ENCODE measurements at places on chromosomes 6 and 20.
A peak's percentile ranks its signal among the peaks of the same experiment; 100 is the strongest.

DNA sequence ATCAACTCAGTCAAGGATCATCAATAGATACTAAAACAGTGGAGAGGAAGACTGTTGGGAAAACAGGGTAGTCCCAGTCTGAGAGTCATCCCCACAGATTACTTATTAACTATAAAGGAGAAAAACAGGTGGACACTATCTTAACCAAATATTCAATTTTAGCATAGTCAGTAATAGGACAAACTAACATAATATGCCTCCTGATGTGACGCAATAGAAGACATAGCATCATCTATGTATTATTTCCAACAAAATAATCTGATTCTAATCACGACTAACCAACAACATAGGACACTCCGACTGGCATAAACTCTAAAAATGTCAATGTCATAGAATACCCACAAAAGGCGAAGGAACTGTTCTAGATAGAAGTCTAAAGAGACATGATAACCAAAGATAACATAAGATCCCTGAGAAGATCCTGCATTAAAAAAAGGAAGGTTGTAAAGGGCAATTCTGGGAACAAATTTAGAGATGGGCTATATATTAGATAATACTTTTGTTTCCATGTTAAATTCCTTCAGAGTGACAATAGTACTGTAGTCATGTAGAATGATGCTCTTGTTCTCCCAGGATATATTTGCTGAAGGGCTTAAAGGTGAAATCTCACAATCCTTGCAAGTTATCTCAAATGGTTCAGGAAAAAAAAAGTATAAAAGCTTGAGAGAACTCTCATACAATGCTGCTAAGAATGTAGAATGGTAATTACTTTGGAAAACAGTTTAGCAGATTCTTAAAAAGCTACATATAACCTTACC is 28.9 kb downstream of the ILRUN start:
- no peak for DNase-seq

GRCh38 chr6:108690326-108691049 is 129.8 kb downstream of the FOXO3 start:
- DNase-seq: no peak

GRCh38 chr6:20129290-20130088 is 82.8 kb downstream of the MBOAT1 start:
- no peak for DNase-seq

GRCh38 chr6:54697424-54697823 is 149.1 kb upstream of the FAM83B start:
- DNase-seq: no peak

DNA sequence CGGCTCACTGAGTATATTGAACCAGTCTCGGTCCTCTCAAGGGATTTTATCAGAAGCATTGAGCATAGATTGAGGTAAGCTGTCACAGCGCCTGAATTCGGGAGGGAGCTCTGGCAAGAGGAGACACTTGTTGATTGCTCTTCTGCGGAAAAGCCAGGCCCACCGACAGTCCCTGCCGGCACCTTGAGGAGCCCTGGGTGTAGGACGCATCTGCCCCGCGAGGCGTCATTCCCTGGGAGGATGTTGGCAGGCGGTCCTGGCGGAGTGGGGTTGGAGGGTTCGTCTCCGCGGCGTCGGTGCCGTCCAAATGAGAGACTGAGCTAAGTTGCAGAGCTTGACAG is 843 bp downstream of the FBXO9 start:
- no peak for DNase-seq

DNA sequence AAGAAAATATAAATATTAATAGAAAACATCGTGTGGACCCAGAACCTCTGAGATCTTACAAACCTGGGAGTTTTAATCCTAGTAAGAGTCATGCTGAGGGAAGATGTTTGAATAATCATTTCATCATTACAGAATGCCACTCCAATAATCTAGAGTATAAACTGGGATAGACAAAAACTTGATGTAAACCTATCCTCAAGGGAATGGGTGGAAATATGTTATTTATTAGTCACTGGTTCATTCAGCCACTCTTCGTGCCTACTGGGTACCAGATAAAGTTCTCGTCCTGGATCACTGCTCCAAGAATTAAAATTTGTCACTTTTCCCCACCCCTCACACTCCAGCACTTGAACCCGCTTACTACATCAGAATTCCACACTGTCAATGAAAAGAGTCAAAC is 7.7 kb downstream of the HLA-B start:
- DNase-seq: no peak

- no peak for DNase-seq
Observed at GRCh38 chr6:142292166-142292924, 9.5 kb upstream of the ADGRG6 start.

GRCh38 chr6:21005816-21006570 is 471.7 kb downstream of the CDKAL1 start:
- DNase-seq: no peak

DNA sequence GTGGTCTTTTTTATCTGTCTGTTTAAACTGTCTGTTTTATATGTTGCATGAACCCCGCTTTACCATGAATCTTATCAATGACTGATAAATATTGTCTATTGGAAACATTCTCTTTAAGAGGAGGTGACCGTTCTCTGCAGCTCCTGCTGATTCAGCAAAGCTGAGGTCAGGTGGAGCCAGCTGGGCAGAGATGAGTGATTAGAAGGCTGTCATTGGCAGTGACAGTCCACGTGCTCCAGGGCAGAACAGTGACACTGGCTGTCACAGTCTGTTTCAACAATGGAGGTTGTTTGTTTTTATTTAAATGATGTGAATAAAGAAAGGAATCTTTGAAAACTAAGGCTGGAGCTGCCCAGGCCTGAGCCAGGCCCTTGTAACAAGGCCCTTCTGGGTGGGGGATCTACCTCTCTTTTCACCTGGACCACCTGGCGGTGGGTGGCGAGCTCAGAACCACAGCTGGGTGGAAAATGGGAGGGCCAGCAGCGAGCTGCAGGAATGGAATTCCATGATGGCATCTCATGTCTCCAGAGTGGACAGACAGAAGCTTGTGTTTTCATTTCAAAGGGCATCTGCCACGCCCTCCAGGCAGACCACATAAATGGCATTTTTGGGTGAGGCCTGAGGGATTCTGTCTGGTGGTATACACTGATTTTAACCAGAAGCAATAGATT is 12.6 kb downstream of the SYNJ2 start:
- DNase-seq: no peak

DNA sequence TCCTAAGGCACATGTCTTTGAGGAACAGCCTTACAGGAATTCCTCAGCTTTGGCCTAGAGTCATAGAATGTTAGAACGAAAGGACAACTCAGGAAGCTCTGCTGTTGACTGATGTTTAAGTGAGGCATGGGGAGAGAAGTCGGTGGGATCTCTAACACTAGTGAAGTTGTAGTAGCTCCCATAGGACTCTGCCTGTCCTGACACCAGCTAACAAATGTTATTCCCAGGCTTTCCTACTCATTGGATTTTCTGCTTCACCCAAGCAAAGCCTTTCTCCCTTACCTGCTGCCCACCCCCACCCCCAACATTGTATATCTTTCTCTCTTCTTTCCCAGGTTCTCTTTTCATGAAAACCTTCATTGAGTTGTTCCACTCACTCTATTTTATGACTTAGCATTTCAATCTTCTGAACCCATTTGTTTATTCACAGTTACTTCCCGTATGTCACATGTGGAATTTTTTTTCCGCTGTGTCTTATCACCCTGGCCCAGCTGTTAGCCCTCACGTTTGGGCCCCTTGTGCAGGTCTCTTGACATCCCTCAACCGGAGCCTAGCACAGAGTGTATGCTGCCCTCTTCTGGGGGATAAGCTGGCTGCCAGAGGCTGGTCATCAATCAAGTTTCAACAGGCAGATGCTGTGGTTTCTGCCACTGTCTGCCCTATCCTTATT is 39.2 kb upstream of the RNF8 start:
- no peak for DNase-seq

DNA sequence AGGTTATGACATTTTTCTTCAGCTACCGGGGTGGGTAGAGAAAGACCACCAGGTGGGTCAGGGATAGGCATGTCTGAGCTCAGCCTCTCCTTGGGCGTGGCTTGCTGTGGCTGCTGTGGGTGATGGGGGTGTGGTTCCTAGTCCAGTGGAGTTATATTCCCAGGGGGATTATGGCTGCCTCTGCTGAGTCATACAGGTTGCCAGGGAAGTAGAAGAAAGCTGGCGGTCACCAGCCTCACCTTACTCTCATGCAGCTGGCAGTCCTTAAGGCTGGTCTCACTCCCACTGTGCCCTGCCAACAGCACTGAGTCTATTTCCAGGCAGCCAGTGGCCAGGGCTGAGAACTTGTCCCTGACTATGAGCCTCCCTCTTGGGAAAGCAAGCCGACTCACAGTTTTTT is 130.0 kb downstream of the SCP2D1 start:
- no peak for DNase-seq

DNA sequence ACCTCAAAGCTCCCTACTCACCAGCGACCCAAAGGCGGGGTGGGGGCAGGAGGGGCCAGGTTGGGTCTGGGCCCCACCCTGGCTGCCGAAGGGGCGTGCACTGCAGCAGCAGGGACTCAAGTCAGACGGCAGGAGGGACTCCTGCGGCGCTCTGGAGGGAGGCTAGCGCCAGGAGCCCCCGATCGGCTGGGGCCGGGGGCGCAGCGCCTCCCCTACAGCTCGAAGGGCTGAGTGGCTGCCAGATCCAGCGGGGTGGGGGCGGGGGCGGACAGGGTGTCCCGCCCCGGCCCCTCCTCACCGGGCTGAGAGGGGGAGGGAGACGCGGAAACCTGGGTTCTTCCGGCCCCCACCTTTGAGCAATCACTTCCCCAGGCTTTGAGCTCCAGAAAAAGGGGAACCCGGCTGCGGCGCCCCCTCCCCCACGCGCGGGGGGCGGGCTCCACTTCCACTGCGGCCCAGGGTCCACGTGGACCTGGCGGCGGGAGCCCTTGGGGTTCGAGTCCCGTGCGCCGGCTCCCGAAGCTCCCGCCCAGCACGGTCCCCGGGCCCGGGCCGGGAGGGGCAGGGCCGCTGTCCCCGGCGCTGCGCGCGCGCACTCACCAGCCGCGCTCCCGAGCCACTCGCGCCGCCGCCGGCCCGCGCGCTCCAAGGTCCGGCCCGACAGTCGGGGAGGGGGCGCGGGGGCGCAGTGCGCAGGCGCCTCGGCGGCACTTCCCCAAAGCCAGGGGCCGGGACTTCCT is at the start of gene RGS19:
TSS of gene RGS19 (minus strand) at position 246 of the 740 bp plus-strand sequence. CDS start 2,632 bp downstream, outside the sequence.
- DNase-seq: peak; percentile 86

GRCh38 chr20:9260027-9260426 is 191.1 kb downstream of the PLCB4 start:
- no peak for DNase-seq

GRCh38 chr6:36119209-36119608 is 11.1 kb upstream of the MAPK13 start:
- no peak for DNase-seq

- no peak for DNase-seq
Observed at GRCh38 chr6:160133441-160134336, 12.1 kb downstream of the SLC22A1 start.

GRCh38 chr6:150813993-150814359 is 51.5 kb upstream of the MTHFD1L start:
- no peak for DNase-seq
